Osteoblast (primary cell): ENCODE measurements at places on chromosomes 16 and 17. TPM values are rescaled to one million over a fixed set of nuclear protein-coding genes. Genes with fewer than 3 reads are reported as not detected.

The CCL3 gene
- total RNA-seq: 0.29 and 0.36 TPM in 2 replicates

The KRT39 gene
- total RNA-seq: 0.36 TPM in 1 of 2 replicates, not detected in the other

The SALL1 gene
- total RNA-seq: under 0.01 TPM in 2 replicates

The OR4D1 gene
- total RNA-seq: not detected in 2 replicates

The TBC1D3G gene
- total RNA-seq: 2.9 TPM in 1 of 2 replicates, not detected in the other

The KRTAP4-1 gene
- not detected in 2 replicates for total RNA-seq

The LRRC75A gene
- 0.88 and 1.4 TPM in 2 replicates for total RNA-seq

The ACD gene
- 16.5 and 18.8 TPM in 2 replicates for total RNA-seq

The TSPAN10 gene
- 2.9 and 11.5 TPM in 2 replicates for total RNA-seq

The SLC13A2 gene
- not detected in 2 replicates for total RNA-seq

The KCNJ12 gene
- under 0.01 and 0.29 TPM in 2 replicates for total RNA-seq

The CFAP119 gene
- 2.4 and 2.9 TPM in 2 replicates for total RNA-seq

The ITGB4 gene
- total RNA-seq: 0.29 and 0.36 TPM in 2 replicates

The DHRS7C gene
- not detected in 2 replicates for total RNA-seq

The OSGIN1 gene
- 3.6 and 5.0 TPM in 2 replicates for total RNA-seq

The HOXB6 gene
- 0.59 and 0.72 TPM in 2 replicates for total RNA-seq

The SNX11 gene
- total RNA-seq: 13.6 and 20.6 TPM in 2 replicates

The LRRC36 gene
- not detected in 2 replicates for total RNA-seq

The SPECC1 gene
- total RNA-seq: 155 and 165 TPM in 2 replicates

The MMP25 gene
- total RNA-seq: under 0.01 TPM in 1 of 2 replicates, not detected in the other

The MYH2 gene
- total RNA-seq: not detected in 2 replicates

The RCVRN gene
- not detected in 2 replicates for total RNA-seq

The KDM6B gene
- 5.6 and 12.3 TPM in 2 replicates for total RNA-seq
